ENCODE measurements at places on chromosomes 1 and 21. TPM values are rescaled to one million over a fixed set of nuclear protein-coding genes. Genes with fewer than 3 reads are reported as not detected.

CFHR3 gene
- 1.0 TPM for total RNA-seq

PGBD5 gene
- 5.7 TPM for total RNA-seq

GUCA2A gene
- not detected for total RNA-seq

DAP3 gene
- 63.7 TPM for total RNA-seq

AMY2B gene
- total RNA-seq, result 78.8 TPM

GNL2 gene
- 39.7 TPM for total RNA-seq

ATP6V1G3 gene
- total RNA-seq, result not detected

ZNF648 gene
- total RNA-seq, result under 0.01 TPM

GABPA gene
- total RNA-seq, result 26.1 TPM

DSCAM gene
- 0.52 TPM for total RNA-seq

NR1I3 gene
- not detected for total RNA-seq

LPAR3 gene
- total RNA-seq, result under 0.01 TPM

ETV3L gene
- total RNA-seq, result not detected
